Activated CD8-positive, alpha-beta T cell treated with anti-CD3 and anti-CD28 coated beads for 36 hours (primary cell): ENCODE measurements at places on chromosomes 5 and 9. TPM values are rescaled to one million over a fixed set of nuclear protein-coding genes. Genes with fewer than 3 reads are reported as not detected.

SLCO6A1 gene
- not detected for total RNA-seq

CCL19 gene
- not detected for total RNA-seq

PRR16 gene
- not detected for total RNA-seq

SOHLH1 gene
- total RNA-seq: not detected

MARCOL gene
- total RNA-seq: not detected

TMEM215 gene
- not detected for total RNA-seq

TLE4 gene
- 31.9 TPM for total RNA-seq

BRINP1 gene
- not detected for total RNA-seq

CER1 gene
- total RNA-seq: not detected

GABRA1 gene
- total RNA-seq: not detected

SEMA6A gene
- not detected for total RNA-seq

DDX4 gene
- not detected for total RNA-seq

TNC gene
- total RNA-seq: 0.22 TPM

GRCh38 chr9:33453286-33453860 lies 6.0 kb upstream of the AQP3 start:
- peak; percentile 52 for DNase-seq

DNA sequence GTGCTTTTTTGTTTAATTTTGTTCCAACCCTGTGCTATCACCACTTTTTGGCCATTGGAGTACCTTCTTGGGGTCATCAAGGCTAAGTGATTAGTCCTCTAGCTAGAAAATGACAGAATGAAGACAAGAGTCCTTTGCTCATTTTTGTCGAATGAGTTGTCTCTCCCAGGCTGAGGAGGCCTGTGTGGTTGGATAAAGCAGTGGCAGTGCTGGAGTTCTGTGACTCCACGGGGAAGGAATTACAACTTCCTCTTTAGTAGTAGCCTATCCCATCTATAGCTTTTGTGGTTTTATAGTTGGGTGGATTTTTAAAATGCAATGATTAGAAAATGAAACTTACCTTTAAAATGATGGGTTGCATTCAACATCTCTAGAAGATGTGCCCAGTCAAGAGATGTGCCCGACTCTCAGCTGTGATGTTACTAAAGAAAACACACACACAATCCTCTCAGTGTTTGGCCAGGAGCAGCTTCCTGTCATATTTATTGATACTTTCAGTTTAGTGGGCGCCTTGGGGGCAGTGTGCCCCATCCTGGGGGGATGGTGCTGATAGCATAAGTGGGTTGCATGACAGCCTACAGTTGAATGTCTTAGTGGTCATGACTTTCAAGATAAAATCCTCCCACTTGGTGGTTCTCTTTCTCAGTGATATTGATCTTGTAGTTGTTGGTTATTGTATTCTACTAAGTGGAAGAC lies 11.9 kb downstream of the OTULINL start:
- peak; percentile 82 for DNase-seq

DNA sequence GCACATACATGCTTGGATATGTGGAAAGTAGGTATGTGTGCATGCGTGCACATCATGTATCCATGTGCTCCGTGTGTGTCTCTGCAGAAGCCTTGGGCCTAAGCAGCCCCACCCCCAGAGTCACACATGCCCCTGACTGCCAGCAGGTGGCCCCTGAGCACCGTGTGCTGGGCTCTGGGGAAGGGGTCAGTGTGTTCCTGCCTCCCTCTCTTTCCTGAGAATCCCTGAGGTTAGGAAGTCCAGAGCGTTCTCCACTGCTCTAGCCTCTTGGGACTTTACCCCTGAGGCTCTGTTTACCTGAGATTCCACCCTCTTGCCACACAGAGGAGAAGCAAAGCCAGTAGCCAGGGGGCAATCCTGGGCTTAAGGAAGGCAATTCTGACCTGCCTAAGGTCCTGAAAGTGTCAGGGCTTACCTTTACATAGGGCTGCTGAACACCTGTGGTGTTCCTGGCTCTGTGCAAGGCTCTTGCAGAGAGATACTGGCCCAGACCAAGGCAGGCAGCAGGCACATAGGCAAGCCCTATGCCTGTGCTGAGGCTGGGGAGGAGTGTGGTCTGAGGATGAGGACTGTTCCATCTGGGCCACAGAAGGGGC lies 207.3 kb downstream of the TMEM38B start:
- DNase-seq: peak; percentile 8

DNA sequence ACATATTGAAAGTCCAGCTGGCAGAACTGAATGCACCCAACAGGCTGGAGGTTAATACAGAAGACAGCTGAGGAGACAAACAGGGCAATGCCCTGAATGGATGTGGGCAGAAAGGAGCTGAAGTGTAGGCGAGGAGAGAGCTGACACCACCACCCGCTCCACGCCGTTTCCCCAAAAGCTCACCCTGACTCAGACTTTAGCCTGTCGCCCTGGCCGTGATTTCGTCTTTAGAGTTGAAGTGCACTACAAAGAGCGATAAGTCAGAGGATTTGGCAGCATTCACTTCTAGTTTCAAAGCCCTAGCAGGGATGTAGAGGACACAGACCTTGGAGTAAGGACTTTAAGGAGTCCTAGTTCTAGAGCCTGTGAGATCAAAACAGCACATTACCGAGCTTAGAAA lies 2.2 kb upstream of the ERAP1 start:
- DNase-seq: peak; percentile 68

GRCh38 chr9:99056186-99056585 lies 48.7 kb upstream of the TGFBR1 start:
- no peak for DNase-seq

DNA sequence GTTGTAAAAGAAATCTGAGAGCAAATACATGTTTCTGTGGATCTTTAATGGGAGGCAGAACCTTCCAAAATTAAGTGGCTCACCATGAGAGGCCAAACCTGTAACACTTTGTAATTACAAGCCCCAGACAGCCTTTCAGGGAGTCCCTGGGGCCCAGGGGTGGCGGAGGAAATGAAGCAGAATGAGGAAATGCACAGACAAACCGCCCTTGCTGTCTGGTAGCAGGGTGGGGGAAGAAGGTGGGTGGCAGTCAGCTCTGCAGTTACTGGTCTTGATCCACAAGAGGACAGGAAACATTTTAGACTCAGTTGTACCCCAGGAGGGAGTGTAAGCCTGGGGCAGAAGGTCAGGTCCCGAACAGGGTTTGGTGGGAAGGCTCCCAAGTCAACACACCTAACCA lies 6.5 kb downstream of the ARL14EPL start:
- peak; percentile 72 for DNase-seq

- DNase-seq: no peak
Measured at GRCh38 chr9:87513161-87513560, 15.5 kb downstream of the DAPK1 start.

DNA sequence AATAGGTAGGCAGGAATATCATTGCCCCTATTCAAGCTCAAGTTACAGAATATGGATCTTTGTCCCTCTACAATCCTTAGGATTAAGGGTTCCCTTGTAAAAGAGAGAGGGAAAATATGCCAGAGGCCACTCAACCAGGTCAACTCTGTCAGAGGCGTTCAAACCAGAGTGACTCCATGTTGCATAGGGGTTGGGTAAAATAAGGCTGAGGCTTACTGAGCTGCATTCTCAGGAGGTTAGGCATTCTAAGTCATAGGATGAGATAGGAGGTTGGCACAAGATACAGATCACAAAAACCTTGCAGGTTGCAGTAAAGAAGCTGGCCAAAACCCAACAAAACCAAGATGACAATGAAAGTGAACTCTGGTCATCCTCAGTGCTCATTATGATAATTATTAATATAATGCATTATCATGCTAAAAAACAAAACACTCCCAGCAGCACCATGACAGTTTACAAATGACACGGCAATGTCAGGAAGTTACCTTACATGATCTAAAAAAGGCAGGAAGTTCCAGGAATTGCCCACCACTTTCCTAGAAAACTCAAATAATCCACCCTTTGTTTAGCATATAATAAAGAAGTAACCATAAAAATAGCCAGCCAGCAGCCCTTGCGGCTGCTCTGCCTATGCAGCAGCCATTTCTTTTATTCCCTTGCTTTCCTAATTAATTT lies 64.8 kb downstream of the ERP44 start:
- DNase-seq: no peak

- DNase-seq: no peak
Measured at GRCh38 chr9:122777935-122778627, 10.7 kb upstream of the OR5C1 start.

DNA sequence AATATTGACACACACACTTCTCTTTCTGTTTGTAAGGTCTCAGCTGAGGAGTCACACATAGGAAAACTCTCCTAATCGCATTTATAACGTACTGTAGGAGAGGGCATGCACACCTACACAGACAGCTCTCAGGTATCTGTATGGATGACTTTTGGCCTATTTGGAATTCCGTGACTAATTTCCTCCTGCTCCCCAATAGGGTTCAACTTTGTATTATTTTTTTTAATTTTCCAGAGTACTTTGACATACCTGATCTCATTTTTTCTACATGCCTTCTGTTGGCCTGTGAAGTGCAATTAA lies 195.9 kb downstream of the ARHGAP26 start:
- DNase-seq: no peak

GRCh38 chr9:114906922-114907571 lies 23.3 kb downstream of the TNFSF8 start:
- peak; percentile 48 for DNase-seq

GRCh38 chr5:132971483-132972435 lies 8.3 kb upstream of the AFF4 start:
- no peak for DNase-seq

DNA sequence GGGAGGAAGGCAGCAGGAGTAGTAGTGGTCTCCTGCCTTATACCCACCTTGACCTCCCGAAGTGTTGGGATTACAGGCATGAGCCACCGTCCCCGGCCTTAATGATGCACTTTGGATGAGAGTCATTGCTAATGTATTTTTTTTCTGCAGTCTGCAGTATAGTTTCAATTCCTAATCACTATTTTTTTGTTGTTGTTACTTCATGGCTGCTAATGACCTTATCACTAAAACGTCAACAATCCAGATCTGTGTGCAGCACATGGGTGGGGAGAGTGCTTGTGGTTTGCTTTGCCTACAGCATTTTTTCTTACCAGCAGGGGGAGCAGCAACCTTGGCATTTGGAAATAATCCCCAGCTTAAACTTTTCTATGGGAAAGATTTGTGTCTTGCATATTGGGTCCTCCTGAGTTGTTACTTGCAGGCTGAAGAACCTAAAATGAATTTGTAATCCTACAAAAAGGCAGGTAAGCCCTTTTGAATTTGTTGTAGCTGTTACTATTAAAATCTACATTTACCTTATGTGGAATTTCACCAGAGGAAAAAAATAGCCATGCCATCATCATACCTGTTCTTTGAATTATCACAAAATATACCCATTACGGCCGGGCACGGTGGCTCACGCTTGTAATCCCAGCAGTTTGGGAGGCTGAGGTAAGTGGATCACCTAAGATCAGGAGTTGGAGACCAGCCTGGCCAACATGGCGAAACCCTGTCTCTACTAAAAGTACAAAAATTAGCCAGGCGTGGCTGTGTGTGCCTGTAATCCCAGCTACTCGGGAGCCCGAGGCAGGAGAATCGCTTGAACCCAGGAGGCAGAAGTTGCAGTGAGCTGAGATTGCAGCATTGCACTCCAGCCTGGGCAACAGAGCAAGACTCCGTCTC lies 6.3 kb upstream of the MED7 start:
- DNase-seq: peak; percentile 91

DNA sequence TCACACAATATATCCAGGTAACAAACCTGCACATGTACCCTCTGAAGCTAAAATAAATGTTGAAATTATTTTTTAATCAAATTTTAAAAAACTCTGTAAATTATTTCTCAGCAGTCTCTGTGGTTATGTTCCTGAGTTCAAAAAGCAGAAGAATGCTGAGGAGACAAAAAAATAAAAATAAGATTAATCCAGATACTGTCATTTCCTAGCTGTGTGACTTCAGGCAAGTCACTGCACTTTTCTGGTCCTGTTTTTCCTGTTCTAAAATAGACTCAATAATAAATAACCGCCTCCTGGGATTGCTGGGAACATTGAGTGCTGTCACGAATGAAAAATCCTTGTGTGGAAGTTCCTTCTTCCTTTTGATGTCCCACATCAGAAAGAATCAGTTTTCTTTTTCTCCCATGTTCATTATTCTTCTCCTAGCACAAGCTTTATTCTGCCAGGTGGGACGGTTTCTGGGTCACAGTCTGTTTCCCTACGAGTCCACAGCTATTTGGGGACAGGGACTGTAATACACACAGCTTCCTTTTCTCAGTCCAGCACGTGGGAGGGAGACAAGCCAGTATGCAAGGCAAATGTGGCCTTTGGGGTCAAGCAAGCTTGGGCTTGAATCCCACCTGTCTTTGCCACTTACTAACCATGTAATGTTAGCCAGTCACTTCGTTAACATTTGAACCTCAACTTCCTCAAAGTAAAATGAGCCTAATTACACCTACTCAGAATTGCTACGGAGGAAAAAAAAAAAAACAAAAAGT lies 156.9 kb downstream of the TRIM32 start:
- no peak for DNase-seq

DNA sequence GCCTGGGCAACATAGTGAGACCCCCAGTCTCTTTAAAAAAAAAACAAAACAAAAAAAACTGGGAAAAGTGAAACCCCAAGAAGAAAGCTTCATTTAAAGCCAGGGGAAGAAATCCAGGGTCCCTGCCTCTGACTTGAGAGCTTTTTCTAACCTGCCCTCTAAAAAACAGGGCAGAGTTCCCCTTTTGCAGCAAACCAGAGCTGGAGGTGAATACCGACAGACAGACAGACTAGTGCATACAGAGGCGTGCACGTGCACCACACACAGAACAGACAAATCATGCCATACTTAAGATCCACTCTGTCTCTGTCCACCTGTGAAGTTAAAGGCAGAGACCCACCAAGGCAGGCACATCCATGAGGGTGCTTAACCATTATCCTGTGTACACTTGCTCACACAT lies 11.7 kb upstream of the AQP3 start:
- DNase-seq: no peak

DNA sequence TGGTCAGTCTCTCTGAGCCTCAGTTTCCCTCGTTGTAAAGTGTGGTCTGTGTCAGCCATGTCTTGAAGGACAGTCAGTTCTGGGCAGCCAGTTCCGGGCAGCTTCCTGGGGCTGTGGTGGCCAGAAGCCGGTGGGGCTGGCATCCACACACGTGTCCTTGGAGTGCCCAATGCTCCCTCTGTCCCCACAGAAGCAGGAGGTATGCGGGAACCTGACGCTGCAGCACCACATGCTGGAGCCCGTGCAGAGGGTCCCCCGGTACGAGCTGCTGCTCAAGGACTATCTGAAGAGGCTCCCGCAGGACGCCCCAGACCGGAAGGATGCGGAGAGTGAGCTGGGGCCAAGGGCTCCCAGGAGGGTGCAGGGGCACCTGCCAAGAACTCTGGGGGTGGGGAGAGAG lies 48.4 kb upstream of the SUSD3 start:
- no peak for DNase-seq

DNA sequence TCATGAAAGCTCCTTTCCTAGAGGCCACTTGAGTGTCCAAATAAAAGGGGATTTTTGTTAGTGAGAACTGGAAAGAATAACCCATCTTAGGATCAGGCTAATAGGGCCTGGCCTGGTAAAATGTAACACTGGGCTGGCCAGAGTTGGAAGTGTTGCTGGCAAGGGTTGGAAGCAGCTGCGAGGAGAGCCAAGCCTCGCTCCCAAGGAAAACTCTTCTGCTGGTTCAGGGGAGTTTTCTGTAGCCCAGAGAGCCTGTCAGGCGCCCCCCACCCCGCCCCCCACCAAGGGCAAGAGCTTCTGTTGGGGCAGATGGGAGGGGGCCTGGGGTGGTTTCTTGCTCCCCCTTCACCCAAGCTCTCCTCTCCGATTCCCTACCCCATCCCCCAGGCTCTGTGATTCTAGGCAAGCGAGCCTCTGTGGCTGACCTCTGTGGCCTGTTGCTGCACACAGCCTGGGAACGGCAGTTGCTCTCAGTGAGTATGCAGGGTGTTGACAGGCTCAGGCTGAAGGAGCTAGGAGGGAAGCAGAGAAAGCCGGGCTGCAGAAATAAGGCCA lies 547.8 kb downstream of the CCDC171 start:
- no peak for DNase-seq

GRCh38 chr9:4106081-4106759 lies 193.6 kb downstream of the GLIS3 start:
- no peak for DNase-seq
